Smooth muscle cell of bladder (primary cell): ENCODE measurements at places on chromosomes 13 and 19. TPM values are rescaled to one million over a fixed set of nuclear protein-coding genes. Genes with fewer than 3 reads are reported as not detected.

ANKRD24 gene
- total RNA-seq: 1.1 and 2.6 TPM in 2 replicates

IGFL3 gene
- not detected in 2 replicates for total RNA-seq

PABPC3 gene
- total RNA-seq: 0.09 and 0.14 TPM in 2 replicates

RAX2 gene
- not detected in 2 replicates for total RNA-seq

CERS1 gene
- 0.85 and 2.7 TPM in 2 replicates for total RNA-seq

COG6 gene
- total RNA-seq: 33.6 and 43.2 TPM in 2 replicates

ZSCAN22 gene
- 1.4 and 2.1 TPM in 2 replicates for total RNA-seq

POU2F2 gene
- under 0.01 TPM in 2 replicates for total RNA-seq

OR10H4 gene
- not detected in 2 replicates for total RNA-seq

HOOK2 gene
- total RNA-seq: 15.8 and 21.2 TPM in 2 replicates

NPAS1 gene
- 0.28 and 0.74 TPM in 2 replicates for total RNA-seq

ZNF578 gene
- 3.1 and 3.4 TPM in 2 replicates for total RNA-seq

C19orf33 gene
- 0.65 and 0.71 TPM in 2 replicates for total RNA-seq

TSHZ3 gene
- 8.8 and 11.7 TPM in 2 replicates for total RNA-seq

PEAK3 gene
- total RNA-seq: not detected in 2 replicates

MUC16 gene
- under 0.01 TPM in 1 of 2 replicates, not detected in the other for total RNA-seq

AP2A1 gene
- total RNA-seq: 67.6 and 89.1 TPM in 2 replicates

SIGLEC11 gene
- total RNA-seq: not detected in 2 replicates

ZNF534 gene
- not detected in 2 replicates for total RNA-seq

NLRP9 gene
- not detected in 2 replicates for total RNA-seq

NAPSA gene
- under 0.01 and 0.18 TPM in 2 replicates for total RNA-seq

TEX101 gene
- total RNA-seq: not detected in 2 replicates

SHISA7 gene
- total RNA-seq: not detected in 2 replicates

CDC42EP5 gene
- total RNA-seq: 12.4 and 16.1 TPM in 2 replicates

CGB2 gene
- not detected in 2 replicates for total RNA-seq

KASH5 gene
- total RNA-seq: not detected in 2 replicates

FBXO17 gene
- total RNA-seq: 11.9 and 22.3 TPM in 2 replicates

CYP2F1 gene
- not detected in 2 replicates for total RNA-seq

KIR2DL3 gene
- total RNA-seq: not detected in 2 replicates

ZSCAN4 gene
- total RNA-seq: not detected in 2 replicates

ZNF382 gene
- total RNA-seq: 6.4 and 7.0 TPM in 2 replicates

PNMA8B gene
- 1.4 and 2.2 TPM in 2 replicates for total RNA-seq

RNF17 gene
- total RNA-seq: 0.14 TPM in 1 of 2 replicates, not detected in the other
